Activated T-helper 17 cell treated with anti-CD3 and anti-CD28 coated beads, Interleukin-2, amount 50 U/mL, for 72 hours (primary cell): ENCODE measurements at places on chromosomes 7 and 10. TPM values are rescaled to one million over a fixed set of nuclear protein-coding genes. Genes with fewer than 3 reads are reported as not detected.

The TCAF2 gene
- total RNA-seq, result 73.1 TPM

The GJD4 gene
- not detected for total RNA-seq

The SGCE gene
- 0.54 TPM for total RNA-seq

The SPAM1 gene
- not detected for total RNA-seq

The CYP2C19 gene
- total RNA-seq, result 0.16 TPM

The LIPF gene
- not detected for total RNA-seq

The ENTPD1 gene
- 4.5 TPM for total RNA-seq

The MRPS17 gene
- total RNA-seq, result 12.4 TPM
